ENCODE measurements at places on chromosomes 12 and 14.

DNA sequence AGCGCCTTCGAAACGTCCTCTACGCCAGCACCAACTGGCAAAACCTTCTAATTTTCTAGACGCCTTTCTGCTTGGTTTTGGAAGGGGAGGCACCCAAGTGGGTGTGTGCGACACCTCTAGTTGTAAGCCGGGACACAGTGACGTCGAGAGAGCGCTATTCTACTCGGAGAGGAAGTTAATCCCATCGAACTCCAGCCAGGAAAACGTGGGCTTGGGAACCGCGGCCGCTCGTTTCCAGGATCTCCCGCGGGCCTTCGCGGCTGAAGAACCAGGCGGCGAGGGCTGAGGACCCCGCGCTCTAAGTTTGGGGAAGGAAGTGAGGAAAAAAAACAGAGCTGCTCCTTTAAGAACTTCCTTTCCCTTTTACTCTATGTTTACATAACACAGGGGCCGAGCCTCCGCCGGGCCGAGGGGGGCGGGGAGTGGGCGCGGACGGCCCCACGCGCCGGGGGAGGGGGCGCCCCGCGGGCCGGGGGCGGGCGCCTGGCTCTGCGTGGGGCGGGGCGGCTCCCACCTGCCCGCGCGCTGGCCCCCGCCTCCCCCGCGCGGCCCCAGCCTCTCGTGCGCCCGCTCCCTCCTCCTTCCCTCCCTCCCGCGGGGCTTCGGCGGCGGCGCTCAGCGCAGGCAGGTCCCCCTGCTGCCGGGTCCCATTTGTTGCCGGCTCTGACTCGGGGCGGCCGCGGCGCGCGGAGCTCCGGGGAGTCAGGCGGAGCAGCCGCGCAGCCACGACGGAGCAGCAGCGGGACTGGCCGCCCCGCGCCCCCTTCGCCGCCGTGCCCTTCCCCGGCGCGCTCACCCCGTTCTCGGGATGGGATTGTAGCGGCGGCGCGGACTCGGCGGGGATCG is at the start of gene PELI2:
PELI2 (plus strand) TSS at position 647 of the 846 bp plus-strand sequence. CDS start 250 bp downstream, outside the sequence.
- peak; percentile 80 for DNase-seq

DNA sequence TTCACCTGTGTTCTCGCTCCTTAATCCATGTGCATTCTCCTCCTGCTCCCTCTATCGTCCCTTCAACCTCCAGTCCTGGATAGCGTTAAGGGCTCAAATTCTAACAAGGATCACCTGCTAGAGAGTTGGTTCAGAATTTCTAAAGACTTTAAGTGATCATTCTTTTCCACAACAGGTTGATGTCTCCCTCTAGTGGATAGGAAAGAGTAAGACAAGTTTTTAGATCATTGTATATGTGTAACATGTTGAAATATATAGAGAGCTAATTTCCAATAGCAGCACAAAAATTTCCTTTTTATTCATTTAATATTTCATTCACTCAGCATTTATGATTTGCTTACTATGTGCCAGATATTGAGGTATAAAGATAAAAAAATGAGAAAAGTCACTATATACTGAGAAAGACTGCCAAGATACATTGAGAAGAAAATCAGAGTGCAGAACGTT is 9.3 kb upstream of the ESR2 start:
- peak; percentile 4 for DNase-seq

DNA sequence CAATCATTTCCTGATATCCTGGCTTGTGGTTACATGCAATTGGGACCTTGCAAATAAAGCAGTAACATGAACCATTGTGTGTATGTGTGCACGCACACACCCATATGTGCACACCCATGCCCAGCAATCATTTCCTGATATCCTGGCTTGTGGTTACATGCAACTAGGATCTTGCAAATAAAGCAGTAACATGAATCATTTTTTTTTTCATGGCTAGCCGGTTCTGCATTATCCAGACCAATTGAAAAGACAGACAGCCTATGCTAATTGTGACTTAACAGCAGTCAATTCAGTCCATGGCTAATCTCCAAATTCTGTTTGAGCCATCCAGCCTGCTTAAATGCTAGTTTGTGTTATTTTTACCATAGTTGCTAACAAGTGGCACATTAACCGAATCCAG is 134.3 kb downstream of the TTC7B start:
- DNase-seq: no peak

DNA sequence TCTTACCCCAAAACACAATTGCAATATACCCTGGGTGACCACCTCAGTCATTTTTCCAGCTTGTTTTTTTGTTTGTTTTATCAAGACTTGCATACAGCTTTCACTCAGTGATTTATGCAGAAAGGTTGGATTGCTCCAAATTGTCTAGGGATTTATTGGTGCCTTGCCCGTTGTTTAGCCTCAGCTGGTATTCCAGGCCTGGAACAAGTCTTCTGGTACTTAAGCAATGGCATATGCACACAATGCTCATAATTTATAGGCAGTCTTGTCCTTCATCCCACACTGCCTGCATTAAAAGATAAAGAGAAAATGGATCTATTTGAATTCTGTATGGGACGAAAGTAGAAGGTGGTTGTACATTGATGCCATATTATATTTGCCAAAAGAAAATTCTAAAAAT is 392.5 kb downstream of the ADAMTS20 start:
- DNase-seq: no peak

DNA sequence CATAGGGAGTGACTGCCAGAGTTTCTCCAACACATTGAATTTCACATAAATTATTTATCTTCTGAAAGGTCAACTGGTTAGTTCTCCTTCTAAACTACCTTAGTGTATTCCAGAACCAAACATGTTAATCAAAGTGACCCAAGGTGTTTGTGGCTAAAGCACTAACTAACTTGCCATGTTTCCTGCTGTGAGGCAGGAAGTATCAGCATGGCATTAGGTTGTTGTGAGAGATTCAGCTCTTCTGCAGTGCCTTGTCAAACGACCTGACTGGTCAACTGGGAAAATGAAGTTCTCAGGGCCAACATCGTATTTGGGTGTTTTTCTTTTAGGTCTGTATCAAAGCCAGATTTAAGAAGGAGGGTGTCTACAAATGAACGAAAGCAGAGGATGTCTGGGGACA is 448.1 kb downstream of the APAF1 start:
- no peak for DNase-seq

- no peak for DNase-seq
Observed at GRCh38 chr12:89231686-89232085, 120.6 kb downstream of the DUSP6 start.

GRCh38 chr12:13258197-13258596 is 61.7 kb downstream of the EMP1 start:
- peak; percentile 37 for DNase-seq

GRCh38 chr14:96735526-96735925 is 61.7 kb upstream of the VRK1 start:
- no peak for DNase-seq

DNA sequence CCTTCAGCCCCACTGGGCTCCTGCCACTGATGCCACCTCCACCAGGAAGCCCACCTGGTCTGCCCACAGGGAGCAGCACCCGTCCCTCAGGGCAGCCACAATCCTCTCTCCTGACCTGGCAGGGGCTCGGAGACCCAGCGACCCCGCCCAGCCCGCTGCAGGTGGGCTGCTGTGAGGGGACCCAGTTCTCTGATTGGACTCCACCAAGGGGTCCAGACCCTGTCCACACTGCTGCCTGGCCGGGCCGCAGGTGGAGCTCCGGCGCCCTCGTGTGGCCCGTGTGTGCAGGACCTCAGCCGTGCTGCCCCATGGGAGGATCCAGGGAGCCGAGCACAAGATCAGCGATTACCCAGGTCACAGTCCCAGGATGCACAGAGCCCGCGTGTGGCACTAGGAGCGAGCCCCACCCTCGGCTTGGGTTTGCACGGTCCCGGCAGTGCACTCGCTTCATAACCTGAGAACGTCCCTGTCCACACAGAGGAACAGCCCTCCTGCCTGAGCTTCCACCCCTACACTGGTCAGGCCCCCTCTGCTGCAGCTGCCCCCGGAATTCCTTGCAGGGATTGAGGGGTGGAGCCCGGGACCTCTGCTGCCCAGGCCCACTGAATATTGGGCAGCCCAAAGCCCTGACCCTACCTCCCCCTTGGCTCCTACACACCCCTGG is 35.4 kb upstream of the TMEM179 start:
- no peak for DNase-seq

DNA sequence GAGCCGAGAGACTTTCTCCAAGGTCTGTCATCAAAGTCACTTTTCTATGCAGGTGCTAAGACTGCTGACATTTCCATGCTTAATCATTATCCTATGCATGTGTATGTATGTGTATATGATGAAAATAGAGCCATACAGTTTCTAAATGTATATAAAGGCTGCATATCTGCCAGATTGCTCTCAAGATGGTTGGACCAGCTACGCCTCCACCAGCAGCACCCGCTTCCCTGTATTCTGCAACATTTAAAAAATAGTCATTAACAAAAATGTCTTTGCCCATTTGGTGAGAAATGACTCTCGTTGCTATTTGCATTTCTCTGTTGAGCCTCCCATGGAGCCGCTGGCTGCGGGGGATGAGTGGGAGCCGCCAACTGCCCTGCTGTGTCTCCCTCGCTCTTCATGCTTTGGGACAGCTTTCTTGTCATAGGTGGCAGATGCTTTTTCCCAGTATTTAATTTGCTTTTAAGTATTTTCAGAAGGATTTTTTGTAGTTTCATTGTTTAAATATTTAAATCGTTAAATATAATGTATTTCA is 54.7 kb downstream of the DYNC1H1 start:
- no peak for DNase-seq

GRCh38 chr12:67797185-67797741 is 148.7 kb downstream of the DYRK2 start:
- no peak for DNase-seq

- DNase-seq: no peak
Observed at GRCh38 chr12:26919216-26919555, 18.6 kb downstream of the INTS13 start.

All from skin of body (tissue), 3 donors.